ENCODE measurements at places on chromosomes 4 and X.

DNA sequence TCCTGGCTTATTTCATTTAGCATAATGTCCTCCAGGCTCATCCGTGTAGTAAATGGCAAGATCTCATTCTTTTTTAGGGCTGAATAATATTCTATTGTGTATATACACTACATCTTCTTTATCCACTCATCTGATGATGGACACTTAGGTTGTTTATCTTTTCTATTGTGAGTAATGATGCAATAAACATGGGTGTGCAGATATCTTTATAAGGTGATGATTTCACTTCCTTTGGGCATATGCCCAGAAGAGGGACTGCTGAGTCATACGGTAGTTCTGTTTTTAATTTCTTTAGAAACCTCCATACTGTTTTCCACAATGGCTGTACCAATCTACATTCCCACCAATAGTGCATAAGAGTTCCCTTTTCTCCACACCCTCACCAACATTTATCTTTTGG, 317.6 kb upstream of the CNKSR2 start:
- no peak for DNase-seq

- no peak for DNase-seq
Measured at GRCh38 chr4:54959651-54960116, 165.7 kb downstream of the KDR start.

DNA sequence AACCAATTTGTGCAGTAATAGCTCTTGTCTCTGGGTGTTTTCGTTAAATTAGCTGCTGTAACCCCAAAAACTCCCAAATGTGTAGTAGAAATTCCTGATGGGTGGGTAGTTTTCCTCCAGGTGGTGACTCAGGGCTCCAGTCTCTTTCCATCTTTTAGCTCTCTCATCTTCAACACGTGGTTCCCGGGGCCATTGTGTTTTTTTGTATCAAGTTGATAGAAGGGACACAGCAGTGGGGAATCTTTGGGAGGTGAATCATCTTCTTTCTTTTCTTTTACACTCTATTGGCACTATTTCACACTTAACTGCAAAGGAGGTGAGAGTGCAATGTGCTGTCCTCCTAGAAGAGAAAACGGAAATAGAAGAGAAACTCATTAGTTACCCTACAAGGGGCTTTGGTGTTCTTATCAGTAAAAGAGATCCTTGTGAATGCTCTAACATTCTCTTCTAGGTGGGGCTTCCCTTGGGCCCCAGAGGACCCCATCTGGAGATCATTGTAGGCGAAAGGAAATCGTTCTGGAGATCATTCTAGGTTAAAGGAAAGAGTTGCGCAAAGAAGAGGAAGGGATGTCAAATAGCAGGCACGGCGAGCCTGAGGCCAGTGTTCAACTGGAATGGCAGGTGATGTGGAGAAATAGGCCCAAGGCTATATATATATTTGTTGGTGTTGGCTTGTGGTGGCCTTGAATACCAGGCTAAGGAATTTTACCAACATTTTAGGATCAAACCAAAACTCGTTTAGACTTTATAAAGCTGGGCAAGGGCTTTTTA, 68.2 kb upstream of the ACSL1 start:
- DNase-seq = no peak

DNA sequence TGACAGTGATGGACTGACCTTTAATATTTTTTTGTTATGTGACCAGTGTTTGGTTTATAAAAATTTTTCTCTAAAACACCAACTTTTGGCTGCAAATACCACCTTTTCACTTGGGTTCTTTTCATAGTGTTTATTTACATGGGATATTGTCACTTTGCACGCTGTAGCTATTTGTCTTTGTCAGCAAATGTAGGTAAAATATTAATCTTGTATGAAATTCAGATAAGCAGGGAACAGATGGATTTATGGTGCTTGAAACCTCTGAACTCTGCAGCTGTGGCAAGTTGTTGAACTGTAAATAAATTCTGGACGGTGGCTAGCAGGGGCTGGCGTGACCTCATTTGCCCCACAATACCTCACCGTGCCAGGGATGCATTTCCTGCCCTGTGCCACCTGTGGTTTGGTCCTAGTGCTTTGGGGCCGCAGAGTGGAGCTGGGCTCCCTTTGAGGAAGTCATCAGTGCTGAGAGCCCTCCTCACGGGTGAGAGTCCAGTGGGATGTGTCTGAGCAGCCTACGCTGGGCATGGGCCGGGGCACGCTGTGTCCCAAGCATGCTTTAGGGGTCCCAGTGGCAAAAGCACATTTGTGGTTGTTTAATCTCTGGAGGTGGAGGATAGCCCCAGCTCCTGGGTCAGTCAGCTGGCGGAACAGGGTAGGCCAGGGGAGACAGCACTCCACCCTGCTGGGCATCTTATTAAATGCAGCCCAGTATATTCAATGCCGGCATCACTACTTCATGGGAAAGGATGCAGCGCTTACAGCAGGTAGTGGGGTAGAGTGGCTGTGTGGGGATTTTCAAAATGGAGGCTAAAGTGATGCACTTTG, 108.6 kb downstream of the TBL1X start:
- DNase-seq = no peak

DNA sequence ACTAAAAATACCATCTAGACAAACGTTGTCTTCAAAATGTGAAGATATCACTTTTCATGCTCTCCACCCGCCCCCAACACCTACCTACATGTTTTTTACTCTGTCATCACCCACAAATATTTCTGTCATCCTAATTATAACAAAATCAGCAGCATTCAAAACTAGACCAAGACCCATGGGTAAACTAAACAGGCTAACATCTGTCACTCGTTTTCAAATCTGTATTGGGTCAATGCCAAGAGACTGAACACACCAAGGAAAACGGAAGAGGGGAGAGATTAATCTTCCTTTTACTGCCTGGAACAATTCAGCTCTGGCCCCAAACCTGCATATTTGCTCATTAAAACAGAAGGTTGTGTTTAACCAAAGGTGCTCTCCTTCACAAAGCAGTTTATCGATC, 17.5 kb downstream of the FAM184B start:
- DNase-seq = no peak

DNA sequence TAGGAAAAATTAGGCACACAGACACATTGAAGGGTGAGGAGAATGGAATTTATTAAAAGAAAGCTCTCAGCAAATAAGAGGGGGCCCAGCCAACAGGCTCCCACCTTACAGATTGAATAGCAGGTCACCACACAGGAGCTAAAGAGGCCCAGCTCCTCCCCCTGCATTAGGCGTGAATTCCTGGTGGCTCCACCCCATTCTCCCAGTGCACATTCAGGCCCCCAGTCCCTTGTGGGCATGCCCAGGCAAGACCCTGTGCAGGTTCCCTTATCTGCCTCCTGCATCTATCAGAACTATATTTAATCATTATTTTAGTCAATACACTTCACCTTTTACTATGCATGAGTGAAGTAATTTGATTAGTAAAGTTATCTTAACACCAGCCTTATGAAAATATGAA, 856.3 kb upstream of the NDST4 start:
- no peak for DNase-seq

GRCh38 chr4:8849266-8850073, 22.2 kb downstream of the HMX1 start:
- no peak for DNase-seq

DNA sequence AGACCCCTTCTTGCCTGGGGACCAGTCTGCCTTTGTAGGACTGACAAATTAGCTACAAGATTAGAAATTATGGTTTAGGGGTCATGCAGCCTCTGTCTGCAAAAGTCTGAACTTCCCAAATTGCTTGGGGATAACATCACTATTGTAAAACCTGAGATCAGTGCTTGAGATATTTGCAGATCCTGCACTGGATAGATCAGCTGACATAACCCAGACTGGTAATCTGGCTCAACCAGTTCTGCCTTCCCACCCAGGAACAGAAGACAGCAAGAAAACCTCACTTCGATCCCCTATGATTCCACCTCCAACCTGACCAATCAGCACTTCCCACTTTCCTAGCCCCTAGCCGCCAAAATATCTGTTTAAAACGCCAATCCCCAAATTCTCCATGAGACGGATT, 202.8 kb upstream of the DIAPH2 start:
- no peak for DNase-seq

DNA sequence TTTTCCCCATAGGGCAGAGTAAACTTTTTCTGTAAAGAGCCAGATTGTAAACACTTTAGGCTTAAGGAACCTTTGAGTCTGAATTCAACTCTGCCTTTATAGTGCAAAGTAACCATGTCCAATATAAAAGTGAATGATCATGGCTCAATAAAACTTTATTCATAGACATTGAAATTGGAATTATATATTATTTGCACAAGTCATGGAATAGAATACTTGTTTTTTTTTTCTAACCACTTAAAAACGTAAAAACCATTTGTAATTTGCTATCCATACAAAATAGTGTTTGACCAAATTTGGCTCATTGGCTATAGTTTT, 54.1 kb upstream of the MYOZ2 start:
- no peak for DNase-seq

GRCh38 chr4:102403116-102403515, 57.8 kb upstream of the SLC39A8 start:
- no peak for DNase-seq

DNA sequence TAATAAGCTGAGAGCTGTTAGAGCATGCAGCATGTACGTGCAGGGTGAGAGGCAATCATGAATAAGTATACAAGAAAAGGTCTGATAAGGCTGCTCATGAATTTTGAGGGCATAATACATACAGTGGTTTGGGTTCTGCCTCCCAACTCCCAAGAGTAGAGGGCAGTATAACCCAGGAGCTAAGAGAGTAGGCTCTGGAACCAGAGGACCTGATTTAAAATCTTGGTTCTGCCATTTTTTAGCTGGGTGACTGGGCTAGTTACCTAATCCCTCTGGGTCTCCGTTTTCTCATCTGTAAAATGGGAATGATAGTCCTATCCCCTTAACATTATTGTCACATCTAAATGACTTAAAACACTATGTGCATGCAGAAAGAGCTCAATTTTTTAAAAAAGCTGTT, 85.3 kb downstream of the LNX1 start:
- DNase-seq = no peak

- no peak for DNase-seq
Measured at GRCh38 chrX:149221230-149221629, 283.9 kb downstream of the IDS start.

Data from activated CD4-positive, alpha-beta T cell treated with anti-CD3 and anti-CD28 coated beads, Interleukin-2, amount 50 U/mL, for 48 hours (primary cell).